NCI-H2081 (cell line): ENCODE measurements at places on chromosomes 7 and 10.
A peak's percentile ranks its signal among the peaks of the same experiment; 100 is the strongest.

GRCh38 chr7:142357953-142358520, 100.2 kb upstream of the PRSS58 start:
- peak; percentile 76 for DNase-seq

DNA sequence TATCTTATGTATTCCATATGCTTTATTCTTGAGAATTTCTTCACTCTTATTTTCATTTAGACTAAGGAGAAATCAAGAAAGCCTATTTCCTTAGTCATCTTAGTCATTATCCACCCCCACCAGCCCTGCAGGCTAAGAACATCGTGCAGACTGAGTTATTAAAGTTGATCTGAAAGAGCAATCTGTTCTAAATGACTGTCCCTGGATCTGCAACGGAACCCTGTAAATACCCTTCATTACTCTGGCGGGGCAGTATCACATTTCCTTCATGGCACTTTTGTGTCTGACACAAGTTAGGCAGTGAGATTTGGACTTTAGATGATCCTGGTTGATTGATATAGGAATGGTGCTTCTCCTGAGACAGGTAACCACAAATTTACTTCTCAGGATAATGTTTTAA, 3.5 kb upstream of the MYPN start:
- DNase-seq: no peak

DNA sequence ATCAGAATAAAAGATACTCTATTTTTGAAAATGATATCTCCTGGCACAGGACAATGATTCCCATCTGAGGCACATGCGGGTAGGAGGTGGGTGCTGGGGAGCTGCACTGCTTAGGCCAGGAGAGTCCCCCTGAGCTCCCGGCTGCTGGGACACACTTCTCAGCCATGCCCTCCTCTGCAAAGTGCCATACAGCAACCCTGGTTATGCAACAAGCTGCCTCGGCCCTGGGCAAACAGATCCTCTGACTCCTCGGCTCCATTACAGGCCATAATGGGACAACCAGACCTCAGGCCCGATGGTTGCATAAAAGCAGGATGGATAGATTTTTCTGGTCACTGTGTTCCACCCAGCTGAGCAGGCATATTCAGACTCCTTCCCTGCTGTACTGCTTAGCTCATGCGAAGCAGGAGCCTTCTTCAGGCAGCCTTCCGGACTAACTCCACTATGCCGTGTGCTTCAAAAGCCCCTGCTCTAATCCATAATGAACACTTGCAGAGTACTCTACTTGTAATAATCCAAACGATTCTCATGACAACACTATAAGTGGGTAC, 6.5 kb upstream of the LEP start:
- DNase-seq: no peak

DNA sequence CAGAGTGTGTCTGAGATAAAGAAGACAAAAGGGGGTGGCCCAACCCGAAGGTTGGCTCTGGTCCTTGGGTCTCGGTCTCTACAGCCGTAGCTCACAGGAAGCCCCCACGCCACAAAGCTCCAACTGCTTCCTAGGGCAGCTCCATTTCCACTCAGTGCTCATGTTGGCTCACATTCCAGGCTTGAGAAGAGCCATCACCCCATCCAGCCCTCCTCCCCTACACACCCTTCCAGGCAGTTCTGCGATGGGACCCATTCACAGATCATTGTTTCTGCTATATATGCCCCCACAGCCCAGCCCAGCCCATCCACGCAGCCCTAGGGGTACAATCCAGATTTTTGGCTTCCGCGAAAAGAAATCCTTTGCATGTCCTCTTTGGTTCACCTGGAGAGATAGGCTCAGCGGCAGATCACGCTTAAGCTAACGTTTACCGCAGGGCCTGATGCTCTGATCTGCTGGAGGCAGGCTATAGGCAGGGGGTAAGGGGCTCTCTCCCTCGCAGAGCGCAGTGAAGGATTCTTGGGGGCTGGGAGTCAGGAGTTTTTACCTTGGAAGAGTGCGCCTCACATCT, 6.2 kb upstream of the HOXA11 start:
- no peak for DNase-seq

DNA sequence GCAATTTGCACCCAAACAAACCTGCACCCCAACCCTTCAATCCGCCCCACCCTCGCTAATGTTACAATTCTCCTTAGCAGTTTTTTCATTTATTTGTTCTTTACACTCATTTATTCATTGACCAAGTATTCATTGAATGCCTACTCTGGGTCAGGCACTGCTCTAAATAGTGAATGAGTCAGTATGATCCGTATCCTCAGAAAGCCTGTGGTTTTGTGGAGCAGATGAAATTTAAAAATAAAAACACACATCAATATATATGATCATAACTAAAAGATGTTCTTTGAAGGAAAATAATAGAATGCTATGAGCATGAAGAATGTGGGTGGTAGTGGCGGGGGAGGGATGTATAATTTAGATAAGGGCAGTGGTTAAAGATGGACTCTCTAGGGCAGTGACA, 13.3 kb downstream of the IFIT5 start:
- DNase-seq: no peak

GRCh38 chr7:69213878-69214277, 384.4 kb upstream of the AUTS2 start:
- DNase-seq: peak; percentile 48

DNA sequence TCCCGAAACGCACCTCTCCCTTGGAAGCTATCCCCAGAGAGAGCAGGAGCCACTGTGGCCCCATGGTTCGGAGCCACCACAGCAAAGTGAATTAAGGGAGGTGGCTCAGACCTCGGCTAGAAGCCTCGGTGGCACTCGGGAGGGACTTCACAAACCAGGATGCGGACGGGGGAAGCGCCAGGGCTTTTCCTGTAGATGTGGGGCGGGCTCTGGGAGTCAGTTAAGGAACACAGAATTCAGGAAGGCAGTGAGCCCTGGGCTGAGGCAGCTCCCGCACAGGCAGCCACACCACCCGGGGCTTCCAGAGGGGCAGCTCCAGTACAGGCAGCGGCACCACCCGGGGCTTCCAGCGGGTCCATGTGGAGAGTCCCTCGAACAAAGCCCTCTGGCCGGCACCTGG, 42.7 kb upstream of the DPYSL4 start:
- DNase-seq: no peak

DNA sequence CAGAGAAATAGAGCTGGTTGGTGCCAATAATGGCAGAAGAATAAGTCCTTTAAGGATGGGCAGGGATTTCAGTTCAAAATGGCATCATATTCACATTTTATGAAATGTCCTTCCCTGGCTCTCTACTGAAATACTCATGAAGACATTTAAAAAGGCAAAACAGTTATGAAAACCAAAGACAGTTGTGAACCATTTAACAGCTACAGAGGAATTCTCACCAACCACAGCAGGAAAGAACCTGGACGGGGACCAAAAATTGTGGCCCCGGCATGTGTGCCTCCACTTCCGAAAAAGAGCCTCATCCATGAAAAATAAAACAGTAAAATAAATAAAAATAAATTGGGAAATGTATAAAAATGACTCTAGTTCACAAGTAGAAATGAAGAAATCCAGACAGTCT, 539.5 kb downstream of the SUGCT start:
- DNase-seq: no peak

- DNase-seq: no peak
These were observed 118.2 kb downstream of the PRPF18 start for GRCh38 chr10:13704964-13705363.

DNA sequence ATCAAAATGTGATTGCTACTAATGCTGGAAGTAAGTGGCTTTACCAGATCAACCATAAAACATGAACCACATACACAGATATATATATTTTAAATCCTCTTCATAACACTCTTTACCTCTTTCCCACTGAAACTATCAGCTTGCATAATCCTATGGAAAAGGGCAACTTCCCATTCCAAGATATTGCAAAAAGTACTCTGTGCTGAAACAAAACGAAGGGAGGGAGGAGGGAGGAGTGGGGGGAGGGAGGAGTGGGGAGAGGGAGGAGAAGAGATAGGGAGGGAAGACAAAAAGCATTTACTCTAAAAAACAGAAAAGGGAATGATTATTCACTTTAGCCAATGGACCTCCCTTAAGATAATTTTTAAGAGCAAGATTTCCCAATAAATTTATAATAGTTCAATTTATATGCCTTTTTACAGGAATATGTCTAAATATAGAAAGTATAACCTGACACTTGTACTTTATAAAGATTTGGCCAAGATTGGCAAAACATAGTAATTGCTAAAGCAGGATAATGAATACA, 344.8 kb upstream of the NFE2L3 start:
- no peak for DNase-seq

- no peak for DNase-seq
These were observed 35.2 kb downstream of the USP6NL start for GRCh38 chr10:11576092-11576809.

- no peak for DNase-seq
These were observed 90.2 kb upstream of the KLF6 start for GRCh38 chr10:3874990-3875841.
